Esophagus mucosa (tissue), 1 donor: ENCODE measurements at places on chromosomes 12 and 14. TPM values are rescaled to one million over a fixed set of nuclear protein-coding genes. Genes with fewer than 3 reads are reported as not detected.
A peak's percentile ranks its signal among the peaks of the same experiment; 100 is the strongest.

- ATAC-seq = no peak
These were observed 3.4 kb downstream of the TAS2R30 start for GRCh38 chr12:11130999-11131398.

GMFB gene
- 25.3 TPM for total RNA-seq

CLEC4D gene
- total RNA-seq = 0.24 TPM

GRCh38 chr12:95443459-95443858 lies 30.5 kb upstream of the METAP2 start:
- no peak for ATAC-seq

CRADD gene
- 22.5 TPM for total RNA-seq

DPF3 gene
- 1.1 TPM for total RNA-seq

RNASE3 gene
- total RNA-seq = not detected

- peak; percentile 60 for ATAC-seq
These were observed 1.7 kb downstream of the CYP27B1 start for GRCh38 chr12:57765003-57765697.
